ENCODE measurements at places on chromosomes 4 and X. TPM values are rescaled to one million over a fixed set of nuclear protein-coding genes. Genes with fewer than 3 reads are reported as not detected.

- peak overlapping the region; percentile 97 for H3K27ac ChIP-seq
- H3K4me1 ChIP-seq, result peaks cover 64% of the 10 kb centered on the region
- peaks cover 16% of the 10 kb centered on the region for H3K36me3 ChIP-seq
- H3K4me3 ChIP-seq, result peak overlapping the region; percentile 88
- H3K27me3 ChIP-seq, result peaks cover 18% of the 10 kb centered on the region
- DNase-seq, result no peak
Measured at GRCh38 chrX:136780241-136780640, 491 bp downstream of the ARHGEF6 start.

DNA sequence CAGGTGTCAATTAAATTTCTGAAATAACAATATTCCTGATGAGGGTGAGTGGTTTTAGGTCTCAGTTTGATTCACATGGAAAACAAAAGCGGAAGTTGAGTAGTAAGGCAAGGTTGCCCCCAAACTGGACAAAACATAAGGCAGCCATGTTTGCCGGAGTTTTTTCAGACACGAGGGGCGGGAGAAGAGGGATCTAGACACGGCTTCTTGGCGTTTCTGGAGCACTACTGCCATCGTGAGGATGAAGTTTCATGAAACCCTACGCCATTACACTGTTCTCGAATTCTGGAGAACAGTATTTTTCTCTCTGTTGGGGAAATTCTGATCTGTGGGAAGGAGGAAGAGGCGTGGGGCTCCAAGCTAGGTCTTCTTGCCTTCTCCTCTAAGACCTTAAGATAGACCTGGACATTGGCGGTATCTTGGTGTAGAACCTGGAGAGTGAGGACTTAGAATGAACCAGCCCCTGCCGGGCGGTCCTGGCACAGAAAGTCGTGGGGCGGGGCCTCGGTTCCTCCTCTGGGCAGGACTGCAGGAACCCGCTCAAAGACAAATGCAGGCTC, 160.3 kb downstream of the OR13H1 start:
- H3K27me3 ChIP-seq, result no peaks in the 10 kb centered on the region
- peaks cover 13% of the 10 kb centered on the region for H3K4me1 ChIP-seq
- DNase-seq, result peak; percentile 87
- no peak overlapping the region for H3K27ac ChIP-seq
- no peaks in the 10 kb centered on the region for H3K36me3 ChIP-seq

- H3K4me1 ChIP-seq, result peaks cover 14% of the 10 kb centered on the region
- H3K36me3 ChIP-seq, result no peaks in the 10 kb centered on the region
- no peak overlapping the region for H3K4me3 ChIP-seq
Measured at GRCh38 chrX:18956303-18957032, 27.4 kb downstream of the PHKA2 start.

Gene NKAP
- 17.7 TPM for total RNA-seq

Gene TCEAL2
- not detected for total RNA-seq

DNA sequence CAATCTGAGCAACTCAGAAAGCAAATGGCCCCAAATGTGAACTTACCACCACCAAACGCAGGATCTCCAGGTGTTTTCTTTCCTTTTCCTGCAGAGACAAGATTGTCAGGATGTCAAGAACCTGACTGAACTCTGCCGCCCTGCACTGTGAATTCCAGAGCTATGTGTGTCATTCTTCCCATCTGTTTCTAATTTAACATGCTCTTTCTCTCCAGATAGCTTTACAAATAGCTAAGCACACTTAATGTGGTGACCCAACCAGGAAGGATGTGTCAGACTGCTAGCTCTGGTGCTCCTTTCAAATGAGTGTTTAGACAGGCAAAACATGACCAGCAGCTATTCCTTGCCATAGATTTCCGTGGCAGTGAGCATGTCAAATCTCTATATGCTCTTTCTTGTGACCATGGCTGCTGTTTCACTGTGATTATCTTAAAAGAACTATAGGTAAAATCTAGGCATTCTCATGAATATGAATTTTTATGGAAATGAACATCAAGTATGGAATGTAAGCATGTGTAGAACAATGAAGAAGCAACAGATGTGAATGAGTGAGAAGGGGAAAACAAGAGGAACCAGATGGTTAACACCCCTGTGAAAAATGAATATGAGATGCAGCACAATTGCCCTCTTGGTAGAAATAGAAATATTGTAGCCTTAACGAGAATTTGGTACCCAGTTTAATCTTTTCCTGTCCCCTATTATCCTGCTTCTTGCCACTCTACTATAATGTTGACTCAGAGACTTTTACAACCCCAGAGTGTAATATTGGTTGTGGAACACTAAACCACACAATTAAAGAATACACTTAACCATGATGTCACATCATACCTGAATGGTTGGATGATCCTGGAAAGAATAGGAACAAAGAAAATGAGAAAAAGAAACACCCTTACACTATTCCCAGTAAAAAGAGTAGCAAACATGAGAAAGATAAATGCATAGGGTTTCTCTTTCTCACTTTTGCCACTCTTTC, 247.8 kb upstream of the DKK2 start:
- H3K36me3 ChIP-seq, result no peaks in the 10 kb centered on the region
- H3K27ac ChIP-seq, result no peak overlapping the region
- DNase-seq, result no peak
- no peaks in the 10 kb centered on the region for H3K27me3 ChIP-seq
- H3K4me1 ChIP-seq, result no peaks in the 10 kb centered on the region
- no peak overlapping the region for H3K4me3 ChIP-seq

DNA sequence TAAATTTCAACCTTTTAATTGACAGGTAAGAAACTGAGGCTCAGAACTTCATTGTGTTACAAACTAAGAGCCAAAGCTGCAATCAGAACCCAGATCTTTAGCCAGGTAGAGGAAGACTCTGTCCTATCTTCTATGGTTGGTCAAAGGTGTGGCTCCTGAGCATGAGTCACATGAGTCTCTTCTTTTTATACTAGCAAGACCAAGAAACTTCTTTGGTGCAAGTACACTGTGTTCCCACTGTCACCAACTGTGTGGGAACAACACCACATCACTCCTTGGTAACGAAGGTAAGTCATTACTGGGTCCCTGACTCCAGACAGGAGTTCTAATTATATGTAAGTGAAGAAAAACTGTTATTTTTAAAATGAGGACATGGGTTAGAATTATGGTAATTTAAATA, 290.1 kb downstream of the INPP4B start:
- DNase-seq, result no peak
- peak overlapping the region; percentile 99 for H3K27ac ChIP-seq
- H3K36me3 ChIP-seq, result peaks cover 3% of the 10 kb centered on the region
- peaks cover 93% of the 10 kb centered on the region for H3K4me1 ChIP-seq

- H3K4me1 ChIP-seq, result peaks cover 33% of the 10 kb centered on the region
- peaks cover 2% of the 10 kb centered on the region for H3K36me3 ChIP-seq
- H3K4me3 ChIP-seq, result peak overlapping the region; percentile 91
- H3K27ac ChIP-seq, result peak overlapping the region; percentile 75
Measured at GRCh38 chrX:132023896-132024386, 839 bp downstream of the STK26 start.

Gene CSAG2
- not detected for total RNA-seq

Data from activated T-cell treated with anti-CD3 and anti-CD28 coated beads, Interleukin-2, amount 50 U/mL, for 72 hours (primary cell).